ENCODE measurements at places on chromosomes 11 and 22.

DNA sequence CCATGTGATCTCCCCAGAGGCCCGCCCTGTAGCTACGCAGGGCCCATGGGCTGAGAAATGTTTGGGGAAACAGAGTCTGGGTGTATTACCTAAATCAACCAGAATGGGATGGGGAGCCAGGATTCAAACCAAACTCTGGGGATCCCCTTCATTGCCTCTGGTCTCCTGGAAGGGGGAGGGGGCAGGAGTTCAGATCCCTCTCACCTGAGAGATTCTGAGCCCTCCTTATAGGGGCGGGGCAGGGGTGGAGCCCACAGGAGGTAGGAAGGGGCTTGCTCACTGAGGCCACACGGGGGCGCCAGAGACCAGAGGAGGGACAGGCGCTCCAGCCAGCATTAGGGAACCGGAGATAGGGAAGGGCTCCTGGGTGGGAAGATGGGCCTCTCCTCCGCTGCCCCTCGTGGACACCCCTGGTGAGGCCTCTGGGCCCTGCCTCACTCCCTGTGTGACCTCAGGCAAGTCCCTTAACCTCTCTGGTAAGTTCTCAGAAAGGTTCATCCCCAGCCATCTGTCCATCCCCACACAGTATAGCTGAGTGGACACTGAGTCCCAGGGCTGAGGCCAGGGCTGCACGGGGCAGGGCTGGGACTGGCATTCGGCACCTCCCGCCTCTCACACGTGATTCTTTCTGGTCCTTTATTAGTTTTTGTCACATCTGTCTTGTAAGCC lies 2.7 kb upstream of the CDC42BPG start:
- peak; percentile 69 for DNase-seq

DNA sequence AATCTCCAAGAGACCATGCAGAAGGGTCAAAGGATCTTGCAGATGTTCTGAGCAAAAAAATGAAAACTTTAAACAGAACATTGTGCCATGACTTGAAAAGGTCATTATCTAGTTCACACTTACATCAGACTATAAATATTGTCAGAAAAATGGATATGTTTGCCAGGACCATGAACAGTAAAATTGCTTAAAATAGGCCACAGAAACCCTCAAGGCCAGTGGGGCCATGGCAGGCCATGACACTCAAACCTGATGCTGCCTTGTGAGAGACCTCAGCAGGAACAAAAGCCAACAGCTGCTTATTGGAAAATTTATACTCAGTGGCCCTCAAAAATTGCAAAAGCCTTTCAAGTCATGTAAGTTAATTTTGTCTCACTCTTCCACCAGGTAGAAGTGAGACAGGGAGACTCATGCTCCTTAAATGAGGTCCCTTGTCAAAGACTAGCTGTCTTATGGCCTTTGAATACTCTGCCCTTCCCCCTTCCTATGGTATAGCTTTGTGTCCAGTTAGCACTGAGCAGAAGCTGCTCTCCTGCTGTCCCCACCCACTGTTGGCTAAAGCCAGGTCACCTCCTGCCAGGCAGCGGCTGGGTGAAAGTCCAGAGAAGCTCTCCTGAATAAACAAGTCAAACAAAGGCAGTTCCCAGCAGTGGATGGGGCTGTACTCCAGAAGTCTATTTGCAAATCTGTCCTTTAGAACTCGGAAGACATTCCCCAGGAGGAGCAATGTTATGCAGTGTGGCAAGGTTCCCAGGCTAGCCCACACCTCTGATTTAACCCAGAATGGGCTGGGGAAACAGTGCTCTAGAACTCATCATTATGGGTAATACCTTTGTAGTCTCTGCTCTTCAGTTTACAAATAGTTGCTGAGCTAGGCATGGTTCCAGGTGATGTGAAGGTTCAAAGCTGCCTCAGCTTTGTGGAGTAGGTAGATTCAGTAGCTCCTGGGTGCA lies 21.4 kb downstream of the ADM start:
- no peak for DNase-seq

- no peak for DNase-seq
Measured at GRCh38 chr11:47856186-47856585, 8.0 kb upstream of the NUP160 start.

- no peak for DNase-seq
Measured at GRCh38 chr11:75938543-75938942, 123.5 kb downstream of the UVRAG start.

- no peak for DNase-seq
Measured at GRCh38 chr11:66101066-66101464, 31.0 kb downstream of the PACS1 start.

DNA sequence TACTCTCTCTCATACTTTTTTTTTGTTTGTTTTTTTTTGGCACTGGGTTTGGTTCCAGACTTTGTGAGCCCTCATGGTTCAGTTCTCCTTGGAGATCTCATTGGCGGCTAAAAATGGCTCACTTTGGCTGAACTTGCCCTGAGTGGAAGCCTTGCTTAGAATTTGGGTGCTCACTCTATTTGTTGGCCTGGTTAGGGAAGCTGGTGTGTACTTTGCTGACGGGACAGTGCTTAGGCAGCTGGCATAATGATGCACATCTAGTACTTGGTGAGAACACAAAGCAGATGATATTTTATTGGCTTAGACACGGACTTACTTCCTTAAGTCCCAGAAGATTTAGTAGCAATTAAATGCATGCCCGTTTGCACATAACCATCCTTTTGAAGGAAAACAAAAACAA lies 66.5 kb upstream of the GRAMD1B start:
- no peak for DNase-seq

DNA sequence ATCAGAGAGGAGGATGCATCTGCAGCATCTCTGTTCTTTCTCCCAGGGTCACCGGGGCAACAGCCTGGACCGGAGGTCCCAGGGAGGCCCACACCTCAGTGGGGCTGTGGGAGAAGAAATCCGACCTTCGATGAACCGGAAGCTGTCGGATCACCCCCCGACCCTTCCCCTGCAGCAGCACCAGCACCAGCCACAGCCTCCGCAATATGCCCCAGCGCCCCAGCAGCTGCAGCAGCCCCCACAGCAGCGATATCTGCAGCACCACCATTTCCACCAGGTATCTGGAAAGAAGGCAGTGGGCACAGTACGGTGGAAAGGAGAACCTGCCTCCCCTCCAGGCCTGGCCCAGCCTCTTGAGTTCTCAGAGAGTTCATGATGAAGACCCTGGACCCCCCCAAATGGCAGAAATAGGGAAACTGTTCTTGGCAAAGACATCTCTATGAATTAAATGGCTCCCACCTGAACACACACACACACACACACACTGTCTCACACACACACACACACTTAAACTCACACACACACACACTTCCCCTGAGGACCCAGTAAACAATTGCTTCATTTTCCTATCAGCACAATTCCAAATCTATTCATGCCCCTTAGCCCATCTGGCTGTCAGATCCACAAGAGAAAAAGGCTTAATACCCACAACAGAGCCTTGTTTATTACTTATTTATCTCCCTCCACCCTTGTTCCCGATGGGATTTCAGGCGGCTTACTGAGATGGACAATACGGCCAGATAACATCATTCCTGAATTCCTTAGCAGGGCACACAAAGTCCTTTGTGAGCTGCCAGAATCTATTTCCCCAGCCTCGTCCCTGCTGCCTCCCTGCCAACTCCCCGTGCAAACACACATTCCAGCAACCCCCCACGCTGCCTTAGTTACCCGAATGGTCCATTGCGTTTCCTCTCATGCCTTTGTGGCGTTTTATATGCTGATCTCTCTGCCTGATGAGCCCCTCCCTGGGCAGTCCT lies 8.1 kb downstream of the TMA7B start:
- DNase-seq: no peak

DNA sequence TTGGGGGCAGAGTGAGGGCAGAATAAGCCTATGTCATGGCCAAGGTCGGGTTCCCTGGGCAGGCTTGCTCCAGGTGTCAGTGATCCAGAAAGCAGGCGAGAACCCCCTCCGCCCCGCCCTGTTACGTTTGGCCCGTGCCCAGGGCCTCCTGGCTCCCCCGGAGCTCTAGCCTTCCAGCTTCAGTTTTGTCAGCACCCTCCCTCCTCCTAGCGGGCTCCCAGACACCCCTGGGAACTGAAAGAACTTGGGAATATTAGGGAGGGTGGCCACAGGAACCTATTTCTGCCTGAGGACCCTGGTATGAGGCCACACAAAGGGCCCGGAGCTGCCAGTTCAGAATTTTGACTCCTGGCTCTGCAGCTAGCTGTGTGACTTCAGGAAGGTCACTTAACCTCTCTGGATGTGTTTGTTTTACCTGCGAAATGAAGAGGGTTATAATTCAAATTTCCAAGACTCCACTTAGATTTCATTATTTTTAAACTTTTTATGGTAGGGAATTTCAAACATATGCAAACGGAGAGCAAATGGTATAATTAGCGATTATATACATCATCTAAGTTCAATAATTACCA lies 1.2 kb downstream of the TUBA8 start:
- DNase-seq: no peak

- DNase-seq: no peak
Measured at GRCh38 chr11:18730020-18730419, 4.0 kb upstream of the IGSF22 start.

- no peak for DNase-seq
Measured at GRCh38 chr11:15748741-15749140, 607.6 kb downstream of the SOX6 start.

Measured in HS-5 (cell line).